Fibroblast of upper back skin (primary cell): ENCODE measurements at places on chromosomes 13 and 19.

DNA sequence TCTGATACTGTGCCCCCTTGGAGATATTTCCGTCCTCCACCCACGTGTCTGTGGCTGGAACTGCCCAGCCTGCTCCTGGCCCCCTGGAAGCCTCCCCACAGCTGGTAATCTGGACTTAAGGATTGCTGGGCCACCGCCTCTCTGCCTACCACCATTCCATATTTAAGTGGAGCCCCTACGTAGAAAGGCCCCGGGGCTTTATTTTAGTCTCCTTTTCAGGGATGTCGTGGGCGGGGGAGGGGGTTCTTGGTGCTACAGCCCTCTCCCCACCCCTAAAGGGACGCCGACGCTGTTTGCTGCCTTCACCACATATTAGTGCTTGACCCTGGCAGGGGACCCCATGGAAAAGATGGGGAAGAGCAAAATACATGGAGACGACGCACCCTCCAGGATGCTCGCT, 2.7 kb upstream of the NOP53 start:
- DNase-seq = no peak

GRCh38 chr13:78602561-78603239, 652 bp downstream of the POU4F1 start:
- no peak for DNase-seq

GRCh38 chr19:40576151-40576584, 505 bp upstream of the SHKBP1 start:
- no peak for DNase-seq

- DNase-seq = no peak
Observed at GRCh38 chr13:28299916-28300315, 161.6 kb downstream of the PAN3 start.

GRCh38 chr19:35733180-35734125, 8.8 kb downstream of the IGFLR1 start:
- DNase-seq = no peak

GRCh38 chr19:5870986-5871394, 650 bp upstream of the FUT5 start:
- DNase-seq = no peak

DNA sequence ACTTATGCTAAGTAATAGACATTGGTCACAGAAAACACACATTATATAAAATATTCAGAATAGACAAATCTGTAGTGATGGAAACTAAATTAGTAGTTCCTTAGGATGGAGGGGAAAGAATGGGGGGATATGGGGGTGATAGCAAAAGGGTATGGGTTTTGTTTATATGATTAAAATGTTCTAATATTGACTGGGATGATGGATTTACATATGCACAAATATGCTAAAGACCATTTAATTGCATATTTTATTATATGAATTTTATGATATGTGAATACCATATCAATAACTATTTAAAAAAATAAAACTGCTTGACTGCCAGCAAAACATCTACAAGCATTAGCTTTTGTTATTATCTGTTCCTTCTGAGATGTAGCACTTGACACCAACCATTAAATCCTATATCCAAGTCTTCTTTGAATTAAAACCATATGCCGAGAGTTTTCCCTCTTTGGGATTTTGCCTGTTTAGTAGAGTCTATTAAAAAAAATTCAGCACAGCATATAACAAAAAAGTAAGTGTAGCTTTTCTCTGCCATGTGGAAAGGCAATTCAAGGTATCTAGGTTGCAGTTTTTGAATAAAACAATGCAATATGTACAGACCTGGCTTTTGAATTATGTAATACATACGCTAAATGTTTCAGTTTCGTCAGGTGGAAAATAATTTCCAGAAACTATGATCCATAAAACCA, 2584.1 kb upstream of the PCDH20 start:
- DNase-seq = no peak

- DNase-seq = no peak
Observed at GRCh38 chr13:41742917-41743552, 217.9 kb downstream of the VWA8 start.

- no peak for DNase-seq
Observed at GRCh38 chr13:48630773-48631172, 23.0 kb upstream of the CYSLTR2 start.

DNA sequence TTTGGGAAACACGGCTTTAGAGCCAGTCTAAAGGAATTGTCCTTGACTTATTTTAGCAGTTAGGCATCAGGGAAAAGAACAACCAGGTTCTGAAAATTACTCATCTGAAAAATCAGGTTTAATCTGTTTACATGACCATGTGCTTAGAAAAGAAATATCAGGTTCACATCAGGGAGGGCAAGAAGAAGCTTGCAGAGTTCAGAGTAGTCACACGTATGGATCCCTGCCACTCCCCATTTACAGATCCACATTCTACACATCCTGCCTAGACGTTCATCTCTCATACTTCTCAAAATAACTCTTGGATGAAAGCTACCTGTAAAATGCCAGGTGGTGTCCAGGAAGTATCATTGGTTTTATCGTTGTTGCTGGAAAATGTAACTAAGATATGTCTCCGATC, 14.0 kb upstream of the PHF11 start:
- DNase-seq = no peak

GRCh38 chr19:48810151-48810550, 678 bp downstream of the BCAT2 start:
- no peak for DNase-seq

- DNase-seq = no peak
Observed at GRCh38 chr19:37907735-37908455, 887 bp downstream of the SIPA1L3 start.

DNA sequence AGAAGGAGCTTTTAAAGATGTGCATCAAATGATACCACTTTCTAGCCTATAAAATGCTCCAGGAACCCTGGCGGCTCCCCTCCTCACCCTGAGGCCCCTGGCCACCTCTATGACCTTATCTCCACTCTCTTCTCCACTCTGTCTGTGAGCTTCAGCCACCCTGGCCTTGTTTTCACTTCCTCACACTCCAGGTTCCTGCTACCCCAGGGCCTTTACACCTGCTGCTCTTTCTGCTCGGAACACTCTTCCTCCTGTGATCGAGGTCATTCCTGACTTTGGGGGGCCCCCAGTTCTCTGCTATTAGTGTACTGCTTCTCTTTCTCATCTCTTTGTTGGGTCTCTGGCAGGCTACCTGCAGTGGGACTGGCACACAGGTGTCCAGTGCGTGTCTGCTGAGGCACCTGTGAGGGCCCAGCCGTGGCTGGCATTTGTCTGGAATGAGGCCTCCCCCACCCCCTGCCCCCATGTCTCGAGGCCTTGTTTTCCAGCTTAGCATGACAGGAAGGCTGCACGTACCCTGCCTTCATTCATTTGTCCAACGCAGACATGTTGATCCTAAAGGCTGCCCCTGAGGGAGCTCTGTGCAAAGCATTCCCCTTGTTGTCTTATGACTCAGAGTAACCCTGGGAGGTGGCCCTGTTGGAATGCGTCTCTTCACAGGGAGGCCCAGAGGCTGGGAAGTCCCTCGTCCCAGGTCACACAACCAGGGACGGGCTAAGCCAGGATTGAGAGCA, 2.3 kb downstream of the DDA1 start:
- peak; percentile 55 for DNase-seq

- no peak for DNase-seq
Observed at GRCh38 chr13:52808842-52809219, 39.6 kb downstream of the PCDH8 start.

GRCh38 chr19:50909240-50910070, 1.7 kb downstream of the KLK4 start:
- peak; percentile 10 for DNase-seq

GRCh38 chr19:4534836-4535658, at the start of gene PLIN5:
Gene PLIN5 (minus strand): TSS chr19:4535224. CDS start chr19:4534074, 1,150 bp downstream.
- peak; percentile 31 for DNase-seq

DNA sequence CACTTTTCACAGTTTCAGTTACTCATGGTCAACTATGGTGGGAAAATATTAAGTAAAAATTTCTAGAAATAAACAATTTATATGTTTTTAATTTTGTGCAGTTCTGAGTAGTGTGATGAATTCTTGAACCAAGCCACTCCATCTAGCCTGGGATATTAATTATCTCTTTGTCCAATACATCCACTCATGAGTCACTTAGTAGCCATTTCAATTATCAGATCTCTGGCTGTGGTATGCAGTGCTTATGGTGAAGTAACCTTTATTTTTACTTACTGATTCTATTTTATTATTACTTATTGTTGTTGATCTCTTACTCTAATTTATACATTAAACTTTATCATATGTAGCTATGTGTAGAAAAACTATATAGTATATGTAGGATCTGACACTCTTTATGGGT, 128.9 kb upstream of the KLHL1 start:
- DNase-seq = no peak

- no peak for DNase-seq
Observed at GRCh38 chr13:111038887-111039286, 76.2 kb upstream of the ARHGEF7 start.

- no peak for DNase-seq
Observed at GRCh38 chr13:110484290-110485048, 77.1 kb downstream of the RAB20 start.

DNA sequence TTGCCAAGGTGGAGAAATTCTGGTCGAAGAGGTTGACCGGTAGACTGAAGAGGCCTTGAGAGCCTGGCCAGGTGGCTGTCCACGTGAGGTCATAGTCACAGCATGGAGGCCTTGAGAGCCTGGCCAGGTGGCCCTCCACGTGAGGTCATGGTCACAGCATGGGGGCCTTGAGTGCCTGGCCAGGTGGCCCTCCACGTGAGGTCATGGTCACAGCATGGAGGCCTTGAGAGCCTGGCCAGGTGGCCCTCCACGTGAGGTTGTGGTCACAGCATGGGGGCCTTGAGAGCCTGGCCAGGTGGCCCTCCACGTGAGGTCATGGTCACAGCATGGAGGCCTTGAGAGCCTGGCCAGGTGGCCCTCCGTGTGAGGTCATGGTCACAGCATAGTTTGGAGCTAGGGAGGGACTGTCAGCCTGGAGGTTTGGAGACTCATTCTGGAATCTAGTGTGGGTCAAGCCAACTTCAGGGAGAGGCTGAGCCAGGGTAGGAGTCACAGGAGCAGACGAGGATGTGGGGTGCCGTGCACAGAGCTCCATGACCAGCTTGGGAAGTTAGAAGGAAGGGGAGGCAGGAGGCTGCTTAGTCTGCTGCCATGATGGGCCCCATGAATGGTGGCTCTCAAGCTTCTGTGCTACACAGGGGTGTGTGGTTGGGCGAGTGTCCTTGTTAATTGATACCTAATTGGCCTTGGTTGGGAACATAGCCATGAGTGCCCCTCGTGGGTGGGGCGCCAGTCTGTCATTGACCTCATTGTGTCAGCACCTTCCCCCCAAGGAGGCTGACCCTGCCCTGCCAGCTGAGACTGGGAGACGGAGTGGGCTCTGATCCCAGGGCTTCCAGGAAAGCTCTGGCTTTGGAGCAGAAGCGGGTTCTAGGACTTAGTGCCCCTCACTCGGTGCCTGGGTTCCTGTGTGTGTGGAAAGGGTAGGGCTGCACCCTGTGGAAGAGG, 4.0 kb downstream of the LENG9 start:
- no peak for DNase-seq

DNA sequence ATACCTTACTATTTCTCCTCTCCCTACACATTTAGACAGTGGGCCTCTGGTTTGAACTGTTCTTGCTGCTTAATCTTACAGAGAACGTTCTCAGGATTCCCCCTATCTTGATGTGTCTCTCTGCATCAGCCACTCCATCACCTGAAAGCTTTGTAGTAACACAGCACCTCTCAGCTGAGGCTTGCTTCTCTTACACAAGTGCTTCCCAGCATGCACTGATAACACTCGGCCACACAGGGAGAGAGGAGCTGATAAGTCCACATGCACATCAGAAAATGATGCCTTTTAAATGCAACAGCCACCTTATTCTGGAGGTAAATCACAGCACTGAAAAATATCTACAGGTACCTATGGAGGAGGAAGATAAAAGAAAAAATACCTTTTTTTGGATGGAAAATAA, 192.2 kb upstream of the TSHZ3 start:
- no peak for DNase-seq

DNA sequence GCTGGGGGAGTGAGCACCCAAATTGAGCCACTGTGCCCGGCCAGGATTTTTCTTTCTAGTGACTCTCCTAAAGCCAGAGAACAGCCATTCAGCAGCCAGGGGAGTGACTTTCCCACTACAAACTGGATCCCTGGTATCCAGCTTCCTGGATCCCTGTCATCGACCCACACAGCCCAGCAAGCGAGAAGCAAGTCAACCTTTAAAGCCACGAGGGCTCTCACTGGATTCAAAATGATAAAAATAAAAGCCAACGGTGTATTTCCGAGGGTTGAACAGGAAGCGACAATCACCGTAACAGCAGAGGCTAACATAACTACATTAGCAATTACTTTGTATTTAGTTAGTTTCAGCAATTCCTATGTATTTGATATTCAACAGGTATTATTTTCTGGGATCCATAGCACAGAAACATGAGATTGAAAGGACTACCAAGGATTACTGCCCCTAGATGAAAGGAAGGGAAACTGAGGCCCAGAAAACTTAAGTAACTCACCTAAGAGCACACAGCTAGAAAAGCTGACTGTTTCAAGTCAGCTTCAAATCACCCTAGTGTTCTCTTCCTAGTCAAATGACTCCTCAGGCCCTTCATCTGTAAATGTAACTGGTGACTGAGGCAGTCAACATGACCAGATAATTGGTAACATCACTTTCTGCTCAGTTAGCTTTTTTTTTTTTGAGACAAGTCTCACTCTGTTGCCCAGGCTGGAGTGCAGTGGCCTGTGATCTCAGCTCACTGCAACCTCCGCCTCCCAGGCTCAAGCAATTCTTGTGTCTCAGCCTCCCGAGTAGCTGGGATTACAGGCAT, 2.7 kb downstream of the RFX1 start:
- DNase-seq = no peak

GRCh38 chr13:102236830-102237229, 165.0 kb downstream of the FGF14 start:
- DNase-seq = no peak

GRCh38 chr13:65188721-65189120, 2041.4 kb downstream of the PCDH9 start:
- no peak for DNase-seq

- no peak for DNase-seq
Observed at GRCh38 chr13:73492811-73493210, 434.0 kb downstream of the KLF5 start.

DNA sequence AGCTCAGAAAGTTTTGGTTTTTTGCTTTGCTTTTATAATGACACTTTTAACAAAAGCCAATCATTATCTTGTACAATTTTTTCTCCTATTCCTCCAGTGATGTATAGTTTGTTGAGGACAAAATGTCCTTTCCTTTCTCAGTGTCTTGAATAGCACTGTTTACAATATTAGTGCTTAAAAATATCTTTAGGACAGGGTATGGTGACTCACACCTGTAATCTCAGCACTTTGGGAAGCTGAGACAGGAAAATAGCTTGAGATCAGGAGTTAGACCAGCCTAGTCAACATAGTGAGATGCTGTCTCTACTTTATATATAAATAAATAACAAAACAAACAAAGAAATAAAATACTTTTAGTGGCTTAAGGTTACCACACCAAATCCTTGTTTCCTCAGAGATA, 41.9 kb downstream of the SPRY2 start:
- DNase-seq = no peak

DNA sequence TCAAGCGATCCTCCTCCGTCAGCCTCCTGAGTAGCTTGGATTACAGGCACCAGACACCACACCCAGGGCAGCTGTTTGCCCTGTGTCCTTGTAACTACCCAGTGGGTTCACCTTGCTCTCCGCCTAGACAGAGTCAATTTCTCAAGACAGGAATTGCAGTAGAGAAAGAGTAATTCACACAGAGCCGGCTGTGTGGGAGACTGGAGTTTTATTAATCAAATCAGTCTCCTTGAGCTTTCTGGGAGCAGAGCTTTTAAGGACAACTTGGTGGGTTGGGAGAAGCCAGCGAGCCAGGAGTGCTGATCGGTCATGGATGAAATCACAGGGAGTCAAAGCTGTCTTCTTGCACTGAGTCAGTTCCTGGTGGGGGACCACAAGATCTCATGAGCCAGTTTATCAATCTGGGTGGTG, 20.6 kb upstream of the ADGRE1 start:
- no peak for DNase-seq
